ENCODE measurements at places on chromosomes 5 and 9.

GRCh38 chr9:26682041-26682440 is 210.6 kb downstream of the CAAP1 start:
- DNase-seq: no peak

GRCh38 chr5:44245935-44246334 is 143.3 kb downstream of the FGF10 start:
- DNase-seq: no peak

DNA sequence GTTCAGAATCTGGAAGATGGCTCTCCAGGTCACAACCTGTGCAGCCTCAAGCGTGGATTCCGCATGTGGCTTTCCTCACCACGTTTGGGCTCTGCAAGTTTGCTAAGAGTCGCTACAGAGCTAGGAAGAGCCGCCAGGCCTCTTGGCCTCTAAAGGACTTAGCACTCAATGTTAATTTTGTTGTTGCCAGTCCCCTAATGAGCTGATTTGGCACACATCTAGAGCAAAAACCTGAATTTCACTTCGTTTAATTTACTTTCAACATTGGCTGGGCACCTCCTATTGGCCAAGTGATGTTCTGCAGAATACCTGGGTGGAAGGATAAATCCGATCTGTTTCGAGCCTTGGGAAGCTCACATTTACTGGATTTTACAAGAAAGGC is 65.8 kb upstream of the UNC5A start:
- no peak for DNase-seq

DNA sequence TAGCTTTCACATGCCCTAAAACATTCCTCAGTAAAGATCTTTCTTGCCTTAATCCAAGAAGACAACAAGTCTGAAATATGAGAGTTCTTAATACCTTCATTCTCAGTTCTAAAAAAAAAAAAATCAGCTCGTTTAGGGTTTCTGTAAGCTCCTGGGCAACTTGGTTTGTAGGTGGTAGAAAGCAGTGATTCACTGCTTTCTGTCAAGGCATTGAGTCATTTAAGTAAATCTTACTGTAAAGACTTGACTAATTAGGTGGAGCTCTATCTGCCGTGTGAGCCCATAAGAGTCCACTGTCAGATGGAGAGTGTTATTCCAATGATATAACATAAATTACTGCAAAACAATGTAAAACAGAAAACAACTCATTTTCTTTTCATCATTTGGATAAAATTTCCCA is 56.1 kb upstream of the MAST4 start:
- DNase-seq: no peak

Data from hypothalamus (tissue), 51 donors.